ENCODE measurements at places on chromosomes 7 and 10.

DNA sequence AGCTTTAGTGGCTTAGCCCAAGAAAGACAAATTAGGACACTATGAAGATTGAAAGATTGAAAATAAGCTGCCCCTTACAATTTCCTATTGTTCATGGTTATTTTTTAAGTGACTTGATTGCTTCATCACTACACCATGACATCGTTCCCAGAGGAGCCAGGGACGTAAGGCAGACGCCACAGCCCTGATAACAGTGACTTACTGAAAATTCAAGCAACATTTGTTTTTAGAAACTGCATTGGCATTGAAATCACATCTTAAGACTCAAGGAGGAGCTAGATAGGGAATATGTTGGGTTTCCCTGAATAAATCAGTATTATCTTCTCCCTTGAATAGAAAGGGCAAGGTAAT lies 38.7 kb upstream of the ANK3 start:
- DNase-seq, result peak; percentile 77

DNA sequence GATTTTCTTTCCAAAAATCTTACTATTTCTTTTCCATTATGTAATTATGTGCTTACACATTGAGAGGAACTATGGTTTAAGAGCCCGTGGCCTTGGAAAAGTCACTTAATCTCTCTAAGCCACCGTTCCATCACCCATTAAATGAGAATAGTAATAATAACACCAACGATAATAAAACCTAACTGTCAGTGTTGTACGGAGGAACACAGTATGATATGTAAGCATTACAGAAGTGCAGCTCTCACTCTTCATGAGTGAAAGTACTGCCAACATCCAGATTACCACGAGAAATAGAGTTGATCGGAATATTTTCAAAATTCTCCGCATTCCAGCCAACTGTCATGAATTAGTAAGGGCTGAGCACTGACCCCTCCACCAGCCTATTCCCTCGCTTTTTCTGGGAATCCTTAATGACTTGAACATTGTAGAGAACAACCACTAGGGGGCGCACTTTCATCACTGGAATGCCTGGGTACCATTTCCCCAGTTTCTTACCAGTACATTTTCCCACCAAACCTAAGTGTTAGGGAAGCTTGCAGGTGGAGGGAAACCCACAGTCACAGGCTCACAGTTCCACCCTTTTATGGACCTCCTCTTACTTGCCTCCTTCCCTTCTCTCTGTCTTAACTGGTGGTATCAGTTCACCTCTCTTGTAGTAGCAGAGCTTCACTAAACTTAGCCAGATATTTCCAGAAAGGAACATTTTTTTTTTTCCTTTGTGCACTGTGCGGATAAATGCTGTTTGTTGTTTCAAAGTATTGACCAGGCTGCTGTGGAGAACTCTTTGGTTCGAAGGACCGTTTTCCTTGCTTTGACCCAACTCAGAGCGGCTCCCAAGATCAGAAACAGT lies 27.8 kb downstream of the NKX2-3 start:
- peak; percentile 60 for DNase-seq

GRCh38 chr10:35594115-35595079 lies 10.7 kb upstream of the GJD4 start:
- DNase-seq, result no peak

DNA sequence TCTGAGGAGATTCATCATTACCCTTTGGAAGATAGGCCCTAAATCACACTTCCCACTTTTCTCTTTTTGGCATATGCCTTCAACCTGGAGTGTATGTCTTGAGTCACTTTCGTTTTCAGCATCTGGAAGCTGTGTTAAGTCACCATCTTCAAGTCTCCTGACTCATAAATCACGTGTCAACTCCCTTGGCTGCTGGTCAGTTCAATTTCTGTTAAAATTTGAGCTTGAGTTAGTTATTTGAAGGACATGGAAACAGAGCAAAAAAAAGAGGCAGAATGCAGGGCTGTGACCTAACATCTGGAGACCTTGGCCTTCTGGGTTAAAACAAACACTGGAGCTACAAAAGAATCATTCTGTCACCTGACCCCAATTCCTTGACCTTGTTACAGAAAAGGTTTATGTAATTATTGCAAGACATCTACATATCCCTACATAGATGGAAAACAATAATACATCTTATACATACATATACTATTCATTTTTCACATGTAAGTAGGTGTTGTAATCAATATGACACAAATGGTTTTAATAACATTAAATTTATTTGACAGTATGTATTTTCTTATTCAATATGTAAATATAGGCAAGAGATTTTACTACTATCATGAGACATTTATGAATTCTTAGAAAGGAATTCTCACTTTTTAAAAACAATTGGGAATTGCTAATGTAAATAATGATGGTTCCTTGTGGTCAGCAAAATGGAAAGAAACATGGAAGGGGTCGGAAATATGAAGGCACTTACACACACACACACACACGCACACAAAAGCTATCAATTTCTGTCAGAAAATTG lies 169.7 kb upstream of the PHYHIPL start:
- DNase-seq, result peak; percentile 80

DNA sequence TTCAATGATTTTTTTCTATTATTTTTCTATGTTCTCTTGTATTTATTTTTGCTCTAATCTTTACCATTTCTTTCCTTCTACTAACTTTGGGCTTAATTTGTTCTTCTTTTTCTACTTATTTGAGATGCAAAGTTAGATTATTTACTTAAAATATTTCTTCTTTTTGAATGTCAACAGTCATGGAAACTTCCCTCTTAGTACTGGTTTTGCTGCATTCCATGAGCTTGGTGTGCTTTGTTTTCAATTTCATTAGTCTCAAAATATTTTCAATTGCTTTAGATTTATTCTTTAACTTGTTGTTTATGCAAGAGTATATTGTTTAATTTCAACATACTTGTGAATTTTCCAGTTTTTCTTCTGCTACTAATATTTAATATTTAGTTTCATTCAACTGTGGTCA lies 230.4 kb downstream of the LRRTM3 start:
- no peak for DNase-seq

DNA sequence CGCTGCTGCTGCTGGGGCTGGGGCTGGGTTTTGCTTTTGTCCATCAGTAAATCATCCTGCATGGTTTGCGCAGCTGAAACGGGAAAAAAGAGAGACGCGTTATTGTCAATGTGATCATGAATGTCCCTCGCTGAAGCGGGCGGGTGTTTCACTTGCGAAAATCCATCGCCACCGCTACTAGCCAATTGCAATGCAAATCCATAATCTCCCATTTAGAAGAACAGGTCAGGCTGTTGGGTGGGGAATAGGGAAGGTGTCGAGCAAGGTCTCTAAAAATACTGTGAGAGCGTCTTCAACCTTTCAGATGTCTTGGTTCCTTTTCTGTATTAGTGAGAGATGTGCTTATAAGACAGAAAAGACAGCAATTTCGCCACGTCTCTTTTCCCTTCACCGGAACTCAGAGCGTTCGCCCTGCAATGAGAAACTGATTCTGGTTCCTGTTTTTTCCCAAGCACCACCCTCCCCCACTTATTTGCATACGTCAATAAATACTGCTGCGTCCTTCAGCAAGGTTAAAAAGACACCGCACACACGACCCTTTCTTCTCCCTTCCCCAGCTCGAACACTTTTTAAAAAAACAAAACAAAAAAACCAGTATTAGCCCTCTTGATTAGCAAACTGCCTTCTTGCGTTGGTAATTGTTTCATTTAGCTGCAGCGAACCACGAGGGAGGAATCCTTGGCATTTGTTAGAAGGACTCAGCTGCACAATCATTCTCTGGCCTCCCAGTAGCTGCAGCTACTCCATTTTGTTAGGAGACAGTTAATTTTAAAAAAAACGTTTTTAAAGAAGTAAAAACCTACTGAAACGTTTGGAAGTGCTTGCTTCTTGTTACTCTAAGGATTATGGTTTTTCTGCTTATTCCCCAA lies 50.4 kb downstream of the CPEB3 start:
- peak; percentile 82 for DNase-seq

- no peak for DNase-seq
Observed at GRCh38 chr7:31028006-31028405, 24.1 kb upstream of the ADCYAP1R1 start.

GRCh38 chr10:125774581-125775191 lies 935 bp downstream of the MMP21 start:
- no peak for DNase-seq

GRCh38 chr7:151626422-151627115 lies 106.9 kb upstream of the RHEB start:
- DNase-seq, result no peak

GRCh38 chr7:131365838-131366237 lies 38.2 kb downstream of the MKLN1 start:
- DNase-seq, result peak; percentile 67

DNA sequence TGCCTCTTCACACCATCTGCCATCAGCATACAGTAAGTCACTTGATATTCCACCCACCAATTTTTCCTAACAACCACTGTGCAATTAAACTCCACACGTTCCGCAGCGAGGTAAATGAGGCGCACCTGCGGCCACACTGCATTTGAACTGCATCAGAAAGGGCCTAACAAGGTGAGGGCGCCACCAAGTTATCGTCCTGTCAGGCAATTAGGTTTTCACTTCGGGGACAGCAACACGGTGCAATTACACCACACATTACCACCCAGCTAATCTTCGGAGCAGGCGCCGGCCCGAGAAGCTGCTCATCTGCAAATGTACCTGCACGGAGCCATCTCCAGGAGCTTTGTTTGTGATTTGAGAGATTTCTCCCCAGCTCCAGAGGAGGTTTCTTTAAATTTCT lies 84.4 kb downstream of the EBF3 start:
- no peak for DNase-seq

- peak; percentile 36 for DNase-seq
Observed at GRCh38 chr10:24989867-24990266, 26.1 kb downstream of the ENKUR start.

DNA sequence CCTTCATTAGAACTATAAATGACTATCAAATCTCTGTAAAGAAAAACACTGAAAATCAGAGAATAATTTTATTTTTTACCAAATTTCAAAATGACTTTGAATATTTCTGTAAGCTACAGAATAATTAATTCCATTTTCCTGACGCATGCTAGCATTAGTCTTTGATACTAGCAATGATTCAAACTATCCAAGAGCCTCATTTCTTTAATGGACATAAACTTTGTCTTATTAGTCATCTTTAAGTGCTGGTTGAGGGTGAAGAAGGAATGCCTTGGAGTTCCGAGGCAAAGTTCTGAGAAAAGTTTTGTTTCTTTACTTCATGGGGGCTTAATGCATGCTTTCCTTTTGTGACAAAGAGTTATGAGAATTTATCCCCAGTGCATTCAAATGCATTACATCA lies 137.3 kb downstream of the AGMO start:
- no peak for DNase-seq

GRCh38 chr7:91039033-91039432 lies 225.2 kb upstream of the FZD1 start:
- DNase-seq, result no peak

- DNase-seq, result no peak
Observed at GRCh38 chr7:117085275-117085674, 132.0 kb downstream of the ST7 start.

- no peak for DNase-seq
Observed at GRCh38 chr10:81306971-81307782, 567.8 kb upstream of the NRG3 start.

DNA sequence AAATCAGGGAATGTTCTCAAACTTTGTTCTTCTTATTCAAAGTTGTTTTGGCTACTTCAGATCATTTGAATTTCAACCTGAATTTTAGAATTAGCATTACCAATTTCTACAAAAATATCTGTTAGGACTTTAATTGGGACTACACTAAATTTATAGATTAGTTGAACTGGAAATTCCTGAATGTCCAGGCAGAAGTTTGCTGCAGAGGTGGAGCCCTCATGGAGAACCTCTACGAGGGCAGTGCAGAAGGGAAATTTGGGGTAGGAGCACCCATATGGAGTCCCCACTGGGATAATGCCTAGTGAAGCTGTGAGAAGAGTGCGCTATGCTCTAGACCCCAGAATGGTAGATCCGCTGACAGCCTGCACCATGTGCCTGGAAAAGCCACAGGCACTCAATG lies 22.8 kb upstream of the AGMO start:
- DNase-seq, result no peak

- DNase-seq, result no peak
Observed at GRCh38 chr10:71725249-71725648, 5.7 kb upstream of the C10orf105 start.

GRCh38 chr7:74059681-74060588 lies 23.7 kb upstream of the LIMK1 start:
- no peak for DNase-seq

DNA sequence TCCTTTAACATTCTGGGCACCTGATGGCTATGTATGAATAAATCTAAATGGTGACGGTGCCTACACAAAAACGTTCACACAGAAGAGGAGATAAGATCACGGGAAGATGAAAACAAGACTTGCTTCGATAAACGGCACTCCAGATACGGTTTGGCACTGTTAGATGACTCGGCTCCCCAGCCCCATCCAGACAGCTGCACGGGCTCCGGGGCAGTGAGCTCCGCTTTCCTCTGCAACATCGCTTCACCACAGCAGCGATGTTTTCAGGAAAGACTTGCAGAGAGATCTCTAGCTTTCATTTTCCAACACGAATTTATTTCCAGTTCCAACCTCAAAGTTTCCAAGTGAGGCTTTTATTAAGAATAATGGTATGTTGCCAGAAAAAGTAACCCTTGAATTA lies 132.1 kb downstream of the KLF6 start:
- DNase-seq, result peak; percentile 31

DNA sequence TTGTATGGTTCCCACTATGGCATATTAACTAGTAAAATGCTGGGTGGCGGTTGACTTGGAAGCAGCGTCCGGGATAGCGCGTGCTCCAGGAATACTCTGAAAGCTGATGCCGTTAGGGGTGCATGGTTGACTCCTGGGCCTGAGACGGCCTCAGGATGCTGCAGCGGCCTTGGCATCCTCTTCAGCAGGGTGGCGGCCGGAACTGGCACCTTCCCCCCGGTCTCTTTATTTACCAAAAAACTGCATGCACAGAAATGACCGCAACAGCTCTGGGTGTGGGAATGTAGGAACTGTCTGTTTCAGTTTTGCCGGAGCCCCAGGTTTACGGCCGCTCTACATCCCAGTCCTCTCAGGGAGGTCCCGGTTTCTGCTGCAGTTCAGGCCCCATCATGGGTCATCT lies 28.8 kb downstream of the PFKP start:
- no peak for DNase-seq

DNA sequence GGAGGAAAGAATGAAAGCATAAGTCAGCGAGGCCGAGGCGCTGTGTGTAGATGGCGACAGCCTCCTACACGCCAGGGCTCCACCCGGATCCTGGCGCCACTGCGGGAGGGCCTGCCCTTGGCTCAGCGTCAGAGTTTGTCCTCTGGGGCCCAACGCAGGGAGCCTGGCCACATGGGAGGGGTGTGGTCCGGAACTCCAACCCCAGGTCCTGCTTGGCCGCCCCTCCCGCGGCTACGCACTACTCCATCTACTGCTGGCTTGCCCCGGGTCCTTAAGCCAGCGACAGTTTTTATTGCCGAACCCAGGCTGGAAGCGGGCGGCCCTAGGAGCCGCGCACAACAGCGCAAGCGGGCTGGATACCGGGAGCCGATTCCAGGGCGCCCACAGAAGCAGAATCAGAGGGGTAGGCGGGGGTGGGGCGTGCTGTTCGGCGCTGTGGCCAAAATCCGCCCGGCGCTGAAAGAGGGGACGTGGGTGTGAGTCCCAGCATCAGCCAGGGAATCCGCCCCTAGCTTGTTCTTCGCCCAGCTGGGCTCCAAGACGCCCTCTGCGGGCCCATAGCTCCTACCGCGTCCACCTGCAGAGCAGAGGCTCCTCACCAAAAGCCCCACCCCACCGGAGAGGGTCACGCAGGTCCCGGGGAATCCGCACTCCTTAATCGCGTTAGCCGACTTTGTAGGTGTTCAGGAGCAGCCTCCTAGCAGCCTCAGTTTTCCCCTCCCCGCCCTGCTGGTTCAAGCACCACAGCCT lies 4.5 kb downstream of the KAZALD1 start:
- peak; percentile 54 for DNase-seq
